Esophagus squamous epithelium (tissue), 5 donors: ENCODE measurements at places on chromosomes 1 and 21.

DNA sequence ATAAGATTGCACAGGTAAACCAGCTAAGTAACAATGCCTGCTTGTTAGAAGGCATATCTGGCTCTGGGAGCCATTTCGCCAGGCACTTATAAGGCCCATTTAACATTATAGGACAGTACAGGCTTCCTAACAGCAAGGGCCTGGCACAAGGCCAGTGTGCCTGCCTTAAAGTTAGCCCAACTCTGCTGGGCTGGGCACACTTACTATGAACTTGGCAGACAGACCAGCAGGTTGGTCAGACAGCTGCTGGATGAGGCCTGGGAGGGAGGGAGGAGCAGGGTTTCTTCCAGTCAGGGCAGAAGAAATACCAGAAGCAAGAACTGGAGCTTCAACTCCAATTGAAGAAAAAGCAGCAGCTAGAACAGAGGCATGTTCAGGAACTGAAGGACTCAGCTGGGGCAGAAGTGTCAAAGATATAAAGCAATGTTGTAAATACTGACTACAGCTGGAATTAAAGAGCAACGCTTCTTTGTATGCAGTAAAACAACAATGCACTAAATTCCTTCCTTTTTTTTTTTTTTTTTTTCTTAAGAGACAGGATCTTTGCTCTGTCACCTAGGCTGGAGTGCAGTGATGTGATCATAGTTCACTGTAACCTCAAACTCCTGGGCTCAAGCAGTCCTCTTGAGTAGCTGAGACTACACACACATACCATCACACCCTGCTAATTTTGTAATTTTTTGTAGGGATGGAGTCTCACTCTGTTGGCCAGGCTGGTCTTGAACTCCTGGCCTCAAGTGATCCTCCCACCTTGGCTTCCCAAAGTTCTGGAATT is 4.9 kb downstream of the CACHD1 start:
- no peak for DNase-seq

DNA sequence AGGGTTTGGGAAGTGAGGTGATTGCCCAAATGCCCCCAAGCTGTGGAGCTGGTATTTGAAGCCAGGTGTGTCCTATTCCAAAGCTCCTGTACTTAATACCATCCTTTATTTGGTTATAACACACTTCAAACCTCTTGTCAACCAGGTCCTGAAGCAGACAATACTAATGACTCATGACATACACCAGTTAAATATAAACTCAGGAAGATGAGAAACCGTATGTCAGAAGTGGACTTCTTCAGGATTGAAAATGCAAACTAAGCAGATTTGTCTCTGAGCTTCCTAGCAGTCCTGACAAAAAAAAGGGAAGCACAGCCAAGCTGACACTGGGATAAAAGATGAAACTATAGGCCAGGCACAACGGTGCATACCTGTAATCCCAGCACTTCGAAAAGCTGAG is 70.6 kb downstream of the ALPL start:
- no peak for DNase-seq

DNA sequence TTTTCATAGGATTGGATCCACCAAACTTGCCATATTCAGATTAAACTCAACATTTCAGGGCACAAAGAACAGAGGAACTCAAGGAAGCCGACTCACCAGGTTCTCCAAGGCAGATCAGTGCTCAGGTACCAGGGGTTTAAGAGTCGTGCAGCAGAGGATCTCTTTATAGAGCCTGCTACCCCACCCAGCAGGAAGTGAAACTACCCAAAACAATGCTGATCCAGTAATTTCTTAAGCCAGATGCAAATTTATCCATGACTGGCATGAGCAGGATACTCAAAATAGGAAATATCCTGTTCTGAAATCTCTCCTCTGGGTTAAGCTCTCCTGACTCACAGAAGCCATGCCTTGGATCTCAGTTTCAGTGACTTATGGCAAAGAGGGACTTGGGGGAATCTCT is at the start of gene SPRR2A:
Gene SPRR2A, minus strand, starts transcription at position 138 of the 400 bp plus-strand sequence. CDS start 777 bp downstream, outside the sequence.
- no peak for DNase-seq

GRCh38 chr1:17929224-17929623 is 174.1 kb downstream of the ACTL8 start:
- DNase-seq: no peak

- no peak for DNase-seq
Measured at GRCh38 chr1:24191860-24192259, 4.8 kb upstream of the IFNLR1 start.

DNA sequence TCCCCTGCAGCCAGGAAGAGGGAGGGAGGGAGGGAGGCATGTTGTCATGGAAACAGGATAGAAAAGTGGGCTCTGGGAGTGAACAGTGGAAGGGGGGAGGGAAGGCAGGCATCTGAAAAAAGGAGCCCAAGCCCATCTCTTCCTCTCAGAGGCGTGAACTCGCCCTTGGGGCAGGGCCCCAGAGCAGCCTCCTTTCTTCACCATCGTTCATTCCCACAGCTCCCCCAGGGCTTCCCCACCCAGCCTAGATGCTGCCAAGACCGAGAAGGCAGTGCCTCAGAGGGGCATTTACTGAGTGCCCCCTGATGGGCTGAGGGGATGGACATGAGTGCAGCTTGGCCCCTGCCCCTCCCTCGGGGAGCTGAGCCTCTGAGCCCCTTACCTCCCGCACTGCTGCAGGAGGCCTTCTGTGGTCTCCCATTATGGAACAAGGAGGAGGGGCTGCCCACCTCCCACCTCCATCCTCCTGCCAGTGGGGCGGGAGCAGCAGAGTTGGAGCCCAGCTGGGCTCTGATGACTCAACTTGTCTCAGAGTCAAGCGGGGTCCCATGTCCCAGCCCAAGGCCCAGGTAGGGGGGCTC is 39.1 kb upstream of the KIF21B start:
- DNase-seq: no peak

DNA sequence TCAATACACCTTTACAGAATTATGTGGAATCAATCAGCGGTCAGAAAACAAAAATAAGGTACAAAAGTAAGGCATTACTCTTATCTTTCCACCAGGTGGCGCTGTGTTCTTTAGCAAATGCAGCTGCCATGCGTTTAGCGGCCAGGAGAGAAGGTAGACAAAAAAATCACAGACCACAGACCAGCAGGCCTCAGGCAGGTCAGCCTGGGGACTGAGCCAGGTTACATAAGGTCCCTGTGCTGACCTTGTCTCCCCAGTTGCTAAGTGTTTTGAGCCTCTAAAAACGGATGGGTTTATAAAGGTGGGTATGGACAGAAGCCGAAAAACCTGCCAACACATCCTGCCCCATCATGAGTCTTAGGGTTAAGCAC is 2.8 kb downstream of the RGS16 start:
- no peak for DNase-seq

DNA sequence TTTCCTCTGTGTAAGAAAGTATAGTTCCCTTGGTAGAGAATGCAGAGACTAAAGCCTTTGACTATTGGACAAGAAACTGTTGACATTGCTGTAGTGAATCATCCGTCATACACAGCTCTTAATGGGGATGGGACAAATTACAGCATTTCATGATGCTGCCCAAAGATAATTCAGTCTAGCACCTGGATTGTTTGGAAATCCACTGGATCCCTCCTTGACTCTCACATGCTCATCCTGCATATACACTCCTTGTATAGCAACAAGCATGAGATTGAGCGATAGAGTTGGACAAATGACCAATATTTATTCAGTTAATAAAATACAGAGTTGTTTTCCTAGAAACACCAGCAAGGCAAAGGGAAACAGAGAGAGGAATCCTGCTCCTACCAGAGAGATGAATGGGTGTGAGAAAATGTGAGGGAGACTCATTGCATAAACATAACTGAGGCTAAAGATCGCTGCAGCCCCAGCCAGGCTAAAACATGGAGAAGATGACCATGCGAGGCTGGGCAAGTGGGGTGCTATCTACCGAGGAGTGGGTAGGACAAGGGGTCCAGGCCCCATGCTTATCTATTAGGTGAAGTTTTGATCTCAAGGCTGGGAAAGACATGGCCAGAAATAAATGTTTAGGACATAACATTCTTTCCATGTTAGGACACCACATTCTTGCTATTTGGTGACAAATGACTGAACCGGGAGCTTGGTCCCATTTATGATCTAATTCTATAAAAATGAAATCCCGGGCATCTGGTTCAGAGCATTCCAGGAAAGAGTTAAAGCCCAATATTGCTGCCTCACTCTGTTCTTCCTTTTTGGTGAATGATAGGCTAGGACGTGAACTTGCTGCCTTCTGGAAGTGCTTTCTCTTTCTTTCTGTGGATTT is 153.2 kb downstream of the TGFB2 start:
- no peak for DNase-seq

- no peak for DNase-seq
Measured at GRCh38 chr1:233015965-233016364, 65.6 kb downstream of the NTPCR start.

- no peak for DNase-seq
Measured at GRCh38 chr1:223035724-223036478, 107.1 kb downstream of the TLR5 start.

DNA sequence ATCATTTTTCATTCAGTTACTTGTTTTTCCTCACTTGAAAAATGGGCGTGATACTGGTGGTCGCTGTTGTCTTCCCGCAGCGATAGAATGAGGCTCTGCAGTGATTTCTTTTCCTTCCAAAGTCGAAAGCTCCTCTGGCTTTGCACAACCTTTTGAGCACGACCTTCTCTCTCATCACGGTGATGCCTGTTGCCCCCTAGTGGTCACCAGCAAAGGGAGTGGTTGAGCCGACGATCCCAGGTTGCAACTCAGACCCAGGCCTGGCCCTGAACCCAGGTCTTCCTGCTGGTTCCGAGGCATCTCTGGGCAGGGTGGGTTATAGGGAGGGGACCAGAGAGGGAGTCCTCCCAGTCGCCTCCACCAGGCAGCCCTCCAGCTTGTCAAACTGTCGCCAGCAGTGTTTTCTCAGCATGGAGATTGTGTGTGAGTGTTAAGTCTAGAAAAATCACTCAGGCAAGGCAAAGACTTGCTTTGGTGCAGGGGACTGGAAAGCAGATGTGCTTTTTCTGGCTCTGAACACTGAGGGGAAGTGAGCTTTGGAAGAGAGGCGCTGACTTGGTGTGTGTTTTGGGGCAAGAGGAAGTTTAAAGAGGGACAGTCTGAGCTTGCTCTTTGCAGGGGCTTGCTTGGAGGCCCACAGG is 285.3 kb downstream of the CAMTA1 start:
- no peak for DNase-seq

GRCh38 chr1:119946724-119947123 is 50.4 kb upstream of the ADAM30 start:
- no peak for DNase-seq

DNA sequence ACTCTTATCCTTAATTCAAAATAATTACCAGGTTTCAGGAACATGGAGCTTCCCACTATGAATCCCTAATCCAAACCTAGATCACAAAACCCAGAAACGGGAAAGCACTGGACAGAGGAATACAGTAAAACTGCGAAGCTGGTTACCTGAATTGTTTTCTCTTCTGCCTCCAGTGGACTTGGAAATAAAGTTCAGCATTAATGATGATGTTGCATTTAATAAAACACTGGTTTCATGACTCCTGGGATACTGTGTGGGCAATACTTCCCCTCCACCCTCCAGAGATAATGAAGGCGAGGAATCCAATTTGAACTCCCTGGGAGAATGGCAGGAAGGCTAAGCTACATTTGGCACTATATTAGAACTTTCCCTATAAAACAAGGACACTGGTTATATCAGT is 65.1 kb downstream of the WLS start:
- DNase-seq: no peak

DNA sequence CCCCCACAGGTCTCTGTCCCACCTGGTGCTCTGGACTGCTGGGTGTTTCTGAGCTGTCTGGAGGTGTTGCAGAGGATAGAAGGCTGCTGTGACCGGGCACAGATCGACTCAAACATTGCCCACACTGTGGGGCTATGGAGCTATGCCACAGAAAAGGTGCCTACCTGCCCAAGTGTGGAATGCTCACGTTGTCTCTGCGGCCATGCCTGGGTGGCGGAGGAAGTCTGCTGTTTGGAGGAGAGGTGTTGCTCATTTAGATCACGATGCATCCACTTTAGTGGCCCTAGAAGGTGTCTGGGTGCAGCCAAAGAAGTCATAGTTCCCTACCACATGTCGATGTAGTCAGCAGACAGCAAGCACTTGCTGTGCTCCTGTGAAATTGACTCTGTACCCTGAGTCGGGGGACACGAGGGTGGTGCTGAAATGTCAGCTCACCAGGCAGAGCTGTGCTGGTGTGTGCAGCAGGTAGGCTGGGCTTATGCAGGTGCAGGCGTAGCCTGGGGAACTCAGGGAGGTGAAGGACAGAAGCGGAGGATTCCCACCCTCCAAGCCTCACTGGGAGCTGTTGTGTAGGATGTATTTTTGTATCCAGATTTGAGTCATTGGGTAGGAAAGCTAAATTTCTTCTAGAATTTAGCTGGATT is 32.8 kb upstream of the PWP2 start:
- no peak for DNase-seq

DNA sequence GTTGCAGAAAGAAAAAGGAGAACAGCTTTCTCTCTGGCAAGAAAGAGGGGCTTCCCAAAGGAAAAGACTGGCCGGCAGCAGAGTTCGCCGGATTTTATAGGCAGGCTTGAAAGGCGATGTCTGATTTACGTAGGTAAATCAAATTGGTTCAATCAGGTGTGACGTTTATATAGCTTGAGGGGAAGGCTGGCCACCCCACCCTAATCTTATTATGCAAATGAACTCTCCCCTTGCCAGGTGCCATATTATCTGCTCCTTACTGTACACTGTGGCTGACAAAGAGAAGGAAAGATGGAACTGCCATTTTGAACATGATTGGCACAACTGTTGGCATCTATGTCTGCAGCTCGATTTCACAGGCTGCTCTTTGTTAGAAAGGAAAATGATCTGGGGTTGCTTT is 16.8 kb upstream of the INTS3 start:
- no peak for DNase-seq
